ENCODE measurements at places on chromosomes 11 and 22.

- ATAC-seq, result peak; percentile 37
Observed at GRCh38 chr22:49751966-49752597, 75.6 kb downstream of the BRD1 start.

GRCh38 chr11:10659339-10660216, 34.0 kb downstream of the IRAG1 start:
- peak; percentile 94 for ATAC-seq

- no peak for ATAC-seq
Observed at GRCh38 chr11:134503596-134503995, 91.6 kb upstream of the B3GAT1 start.

- ATAC-seq, result no peak
Observed at GRCh38 chr11:75380716-75381420, 18.4 kb upstream of the RPS3 start.

DNA sequence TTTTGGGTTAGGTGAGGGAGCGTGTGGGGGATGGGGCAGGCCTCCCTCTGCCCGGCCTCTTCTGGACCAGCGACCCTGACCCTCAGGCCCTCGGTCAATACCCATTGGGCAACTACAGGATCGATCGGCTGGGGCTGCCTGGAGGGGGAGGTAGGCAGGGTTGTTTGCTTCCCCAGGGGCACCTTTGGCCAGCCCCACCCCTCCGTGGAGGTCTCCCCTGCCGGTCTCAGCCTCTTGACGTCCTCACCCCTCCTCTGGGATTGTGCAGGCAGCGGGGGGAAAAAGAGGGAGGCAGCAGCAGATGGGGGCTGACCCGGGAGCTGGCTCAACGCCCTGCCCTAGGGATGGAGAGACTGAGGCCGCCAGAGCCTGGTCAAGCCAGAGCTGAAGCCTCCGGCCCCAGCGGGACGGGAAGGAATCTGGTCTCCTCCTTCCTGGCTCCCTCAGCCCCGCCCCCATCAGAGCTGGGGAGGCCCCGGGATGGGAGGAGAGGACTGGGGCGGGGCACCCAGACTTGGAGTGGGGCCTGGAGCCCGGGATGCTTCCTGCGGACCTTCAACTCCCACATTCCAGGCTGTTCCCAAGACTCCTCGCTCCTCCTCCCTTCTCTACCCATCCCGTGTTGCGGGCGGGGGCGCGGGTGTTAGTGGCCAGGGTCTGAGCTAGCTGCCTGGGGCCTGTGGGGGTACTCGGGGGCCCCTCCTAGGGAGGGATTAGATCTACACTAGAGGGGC, 14.4 kb upstream of the CDC42EP1 start:
- peak; percentile 61 for ATAC-seq

DNA sequence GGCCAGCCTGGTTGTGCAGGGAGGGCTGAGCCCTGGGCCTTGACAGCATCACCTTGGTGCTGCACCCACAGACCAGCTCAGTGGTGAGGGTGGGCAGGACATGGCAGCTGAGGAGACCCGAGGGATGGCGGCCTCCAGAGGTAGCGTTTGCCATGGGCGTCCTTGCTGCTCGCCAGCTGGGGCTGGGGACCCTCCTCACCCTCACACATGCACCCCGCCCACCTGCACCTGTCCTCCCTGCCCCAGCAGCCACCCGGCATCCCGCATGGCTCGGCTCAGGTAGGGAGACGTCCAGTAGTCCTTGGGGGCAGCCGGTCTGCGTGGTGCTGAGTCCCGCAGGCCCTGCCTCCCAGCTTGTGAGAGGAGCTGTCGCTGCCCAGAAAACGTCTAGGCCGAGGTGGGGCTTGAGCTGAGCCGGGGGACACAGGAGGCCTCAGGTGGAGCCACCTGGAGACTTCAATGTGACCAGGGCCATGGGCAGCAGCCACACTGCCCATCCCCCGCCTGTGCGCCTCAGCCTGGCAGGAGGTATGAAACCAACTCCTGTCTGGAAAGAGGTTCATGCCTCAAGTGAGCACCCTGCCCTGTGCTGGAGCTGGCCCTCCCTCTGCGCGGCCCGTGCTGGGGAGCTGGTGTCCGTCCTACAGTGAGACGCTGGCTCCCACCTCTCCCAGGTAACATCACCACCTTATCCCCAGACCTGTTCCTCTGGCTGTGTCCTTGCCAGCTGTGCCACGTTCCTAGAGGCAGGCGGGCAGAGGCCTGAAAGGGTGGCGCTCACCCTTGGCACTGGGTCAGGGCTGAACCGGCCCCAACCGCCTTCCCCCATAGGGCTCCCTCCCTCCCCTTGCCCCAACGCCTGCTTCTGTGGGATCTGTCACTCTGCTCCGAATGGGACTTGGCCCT, 3.3 kb upstream of the TRABD start:
- ATAC-seq, result no peak

GRCh38 chr11:16883174-16883573, 131.0 kb downstream of the PLEKHA7 start:
- peak; percentile 50 for ATAC-seq

DNA sequence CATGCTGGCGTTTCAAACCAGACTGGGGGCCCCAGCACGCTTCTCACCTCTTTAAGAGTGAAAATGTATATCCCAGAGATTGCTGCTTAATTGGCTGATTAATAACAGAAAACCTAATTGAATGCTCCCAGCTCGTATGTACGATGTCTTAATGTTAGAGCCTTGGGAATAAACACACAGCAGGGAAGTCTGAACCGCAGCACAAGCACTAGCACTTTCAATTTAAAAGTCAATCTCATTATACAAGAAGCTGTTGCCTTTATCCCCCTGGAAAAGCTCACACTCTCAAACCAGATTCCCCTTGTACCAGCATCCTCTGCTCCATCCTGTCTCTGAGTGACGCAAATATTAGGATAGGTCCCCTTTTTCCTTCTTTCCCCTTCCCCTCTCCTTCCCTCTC, 449.1 kb downstream of the MN1 start:
- ATAC-seq, result no peak

Data from motor neuron (in vitro differentiated cells).